GM03348 (cell line): ENCODE measurements at places on chromosomes 5 and 9.

GRCh38 chr9:105062222-105062855 is 134.4 kb upstream of the ABCA1 start:
- DNase-seq: no peak

GRCh38 chr9:109411798-109412352 is 86.2 kb downstream of the PTPN3 start:
- peak; percentile 41 for DNase-seq

DNA sequence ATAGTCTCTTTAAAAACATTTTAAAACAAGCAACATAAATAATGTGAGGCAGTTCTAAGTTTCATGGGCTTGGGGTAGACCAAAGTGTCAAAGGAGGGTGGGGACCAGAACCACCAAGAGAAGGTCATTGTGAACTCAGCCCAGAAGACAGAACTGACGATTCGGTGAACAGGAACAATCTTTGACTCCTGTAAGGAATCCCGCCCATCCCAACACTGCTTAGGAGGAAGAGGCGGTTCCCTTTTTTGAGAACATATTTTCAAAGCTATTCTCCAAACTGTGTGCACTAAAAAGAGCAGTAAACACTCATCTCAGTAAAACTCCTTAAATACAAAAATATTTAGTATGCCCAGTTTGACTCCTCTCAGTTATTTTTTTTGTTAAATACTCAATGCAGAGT is 176.5 kb upstream of the TLE4 start:
- DNase-seq: no peak

GRCh38 chr5:61256474-61256873 is 75.6 kb upstream of the ZSWIM6 start:
- DNase-seq: no peak

GRCh38 chr5:74122175-74122574 is 496.2 kb downstream of the ARHGEF28 start:
- DNase-seq: no peak

DNA sequence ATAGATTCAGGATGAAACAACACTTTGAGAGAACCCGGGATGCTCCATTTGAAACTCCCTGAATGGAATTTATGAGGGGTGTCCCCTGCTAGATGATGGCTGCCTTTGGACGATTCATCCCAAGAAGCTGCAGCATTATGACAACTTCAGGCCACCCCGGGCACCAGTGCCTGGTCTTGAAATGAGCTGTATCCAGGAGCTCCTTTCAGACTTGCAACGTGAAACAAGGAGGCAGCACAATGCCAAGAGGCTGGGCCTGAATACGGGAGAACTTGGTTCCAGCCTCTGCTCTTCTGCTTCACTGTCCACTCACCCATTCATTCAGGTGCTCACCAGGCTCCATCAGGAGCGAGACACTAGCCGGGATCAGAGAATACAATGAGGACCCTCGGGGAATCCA is 78.3 kb downstream of the STK10 start:
- no peak for DNase-seq

- DNase-seq: no peak
Observed at GRCh38 chr9:133542002-133542401, 7.5 kb downstream of the ADAMTSL2 start.

DNA sequence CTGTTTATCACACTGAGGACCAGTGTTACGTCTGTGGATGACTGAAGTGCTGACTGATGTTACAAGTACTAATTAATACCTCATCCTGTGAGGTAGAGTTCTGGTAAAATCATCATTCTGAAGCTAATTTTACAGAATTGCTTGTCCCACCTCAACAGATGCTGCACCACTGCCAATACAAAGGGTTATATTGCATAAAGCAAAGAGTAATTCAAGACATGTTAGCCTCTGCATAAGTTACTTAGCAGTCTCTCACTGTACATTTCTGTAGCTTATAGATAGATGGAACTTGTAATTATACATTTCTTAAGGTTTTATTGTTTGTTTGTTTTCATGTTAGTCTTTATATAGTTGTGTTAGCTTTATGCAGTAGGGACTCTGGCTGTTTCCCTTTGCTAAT is 513.6 kb downstream of the ANXA1 start:
- no peak for DNase-seq

DNA sequence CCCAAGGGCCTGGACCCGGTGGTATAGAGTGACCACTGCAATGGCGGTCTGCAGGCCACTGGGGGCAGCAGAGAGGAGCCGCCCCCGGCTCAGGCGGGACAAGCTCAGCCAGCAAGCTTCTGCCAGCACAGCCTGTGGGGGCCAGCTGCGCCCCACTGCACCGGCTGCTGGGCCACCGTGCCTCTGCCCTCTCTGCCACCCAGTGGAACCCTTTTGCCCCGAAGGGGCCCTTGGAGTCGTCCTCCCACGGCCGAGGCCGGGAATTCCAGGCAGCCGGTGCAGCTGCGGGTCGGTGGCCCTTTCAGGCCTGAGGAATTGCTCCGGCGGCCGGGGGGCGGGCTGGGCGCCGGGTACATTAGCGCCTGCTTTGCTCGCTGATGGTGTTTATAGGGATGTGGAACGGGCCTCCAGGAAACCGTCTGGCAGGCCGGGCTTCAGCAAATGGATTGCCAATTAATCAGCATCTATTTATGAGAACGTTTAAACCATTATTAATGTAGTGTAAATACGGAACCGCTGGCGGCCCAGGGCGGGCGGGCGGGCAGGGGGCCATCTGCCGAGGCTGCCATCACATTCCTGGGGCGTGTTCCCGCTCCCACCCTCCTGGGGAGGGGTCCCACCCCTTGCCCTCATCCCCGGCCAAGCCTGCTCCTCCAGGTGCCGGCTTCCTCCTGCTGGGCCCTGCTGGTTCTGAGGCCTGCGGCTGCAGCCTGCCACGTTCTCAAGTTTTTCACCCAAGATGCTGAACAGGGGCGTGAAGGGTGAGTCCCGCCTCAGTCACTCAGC is 127.4 kb downstream of the BARX1 start:
- peak; percentile 93 for DNase-seq

- DNase-seq: no peak
Observed at GRCh38 chr9:87089929-87090328, 142.6 kb upstream of the GAS1 start.

DNA sequence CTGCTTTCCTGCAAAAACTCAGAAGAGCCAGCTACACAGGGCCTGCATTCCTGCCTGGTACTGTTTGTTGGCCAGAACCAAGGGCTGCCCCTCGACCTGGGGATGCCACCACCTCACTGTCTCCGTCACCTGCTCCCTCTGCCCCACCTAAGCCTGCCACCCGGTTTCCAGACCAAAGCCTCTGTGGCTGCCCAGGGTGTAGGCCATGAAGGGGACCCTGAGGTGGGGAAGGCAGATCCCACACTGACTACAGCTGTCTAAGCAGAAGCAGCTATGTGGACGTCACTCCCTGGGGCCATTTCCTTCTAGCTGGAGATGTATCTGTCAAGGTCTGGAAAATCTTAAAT is 35.8 kb downstream of the RASGEF1C start:
- DNase-seq: no peak

DNA sequence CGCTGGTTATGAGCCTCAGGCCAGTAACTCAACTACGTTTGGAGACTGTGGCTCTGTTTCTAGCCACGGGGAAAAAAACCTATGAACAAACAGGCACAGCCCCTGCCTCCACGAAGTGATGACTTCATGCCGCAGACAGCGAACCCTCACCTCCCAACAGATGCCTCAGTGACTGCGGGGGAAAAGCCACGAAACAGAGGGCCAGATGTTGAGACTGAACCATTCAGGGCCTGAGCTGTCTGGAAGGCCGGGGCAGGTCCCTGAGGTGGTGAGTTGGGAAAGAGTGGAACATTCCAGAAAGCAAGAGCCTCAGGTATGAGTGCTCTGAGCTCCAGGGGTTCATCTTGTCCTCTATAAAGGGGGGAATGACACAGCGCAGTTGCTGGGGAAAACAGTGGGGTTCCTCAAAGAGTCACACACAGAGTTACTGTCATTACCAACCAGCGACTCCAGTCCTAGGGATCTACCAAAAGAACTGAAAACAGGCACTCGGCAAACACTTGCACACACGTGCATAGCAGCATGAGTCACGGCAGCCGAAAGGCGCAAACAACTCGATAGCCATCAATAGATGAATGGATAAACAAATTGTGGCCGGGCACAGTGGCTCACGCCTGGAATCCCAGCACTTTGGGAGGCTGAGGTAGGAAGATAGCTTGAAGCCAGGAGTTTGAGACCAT is 15.3 kb downstream of the PLPP7 start:
- peak; percentile 31 for DNase-seq

DNA sequence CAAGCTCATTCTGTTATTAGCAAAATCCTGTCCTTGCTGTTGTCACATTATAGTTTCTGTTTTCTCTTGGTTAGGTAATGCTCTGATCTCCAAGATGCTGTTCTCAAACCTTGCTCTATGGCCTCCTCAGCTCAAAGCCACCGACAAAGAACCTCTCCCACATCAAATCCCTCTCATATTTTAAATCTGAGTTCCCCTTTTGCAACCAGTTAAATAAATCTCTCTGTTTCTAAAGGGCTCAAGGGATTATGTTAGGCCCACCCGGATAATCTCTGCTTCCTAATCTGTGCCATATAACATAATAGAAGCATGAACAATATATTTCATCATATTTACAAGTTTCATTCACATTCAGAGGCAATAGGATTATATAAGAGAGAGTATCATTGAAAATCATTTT is 286.0 kb downstream of the CYLC2 start:
- no peak for DNase-seq

GRCh38 chr5:53180991-53181390 is 71.4 kb upstream of the MOCS2 start:
- DNase-seq: no peak

GRCh38 chr5:60535198-60535597 is 164.8 kb downstream of the DEPDC1B start:
- DNase-seq: no peak

DNA sequence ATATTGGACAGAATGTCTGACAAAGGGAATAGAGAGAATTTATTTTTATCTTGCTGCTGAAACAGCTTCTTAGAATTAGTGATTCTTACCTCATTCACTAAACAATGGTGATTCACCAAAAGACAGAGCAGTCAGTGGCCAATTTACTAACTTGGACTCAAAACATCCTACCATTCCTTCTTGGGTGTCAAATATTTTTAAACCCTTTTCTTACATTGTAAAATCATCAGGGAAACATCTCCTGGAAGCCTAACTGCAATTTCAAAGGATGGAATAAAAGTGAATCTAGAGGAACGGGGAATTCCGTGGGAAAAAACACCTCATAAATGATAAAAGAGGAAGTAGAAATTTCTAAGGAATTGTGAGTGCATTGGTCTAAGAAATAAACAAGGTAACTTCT is 97.7 kb downstream of the LHFPL2 start:
- DNase-seq: peak; percentile 63

- peak; percentile 25 for DNase-seq
Observed at GRCh38 chr5:82534986-82535385, 256.8 kb upstream of the RPS23 start.

- peak; percentile 90 for DNase-seq
Observed at GRCh38 chr9:137156567-137157375, 13.1 kb downstream of the LRRC26 start.

GRCh38 chr9:131483319-131484050 is 19.2 kb upstream of the POMT1 start:
- no peak for DNase-seq

- DNase-seq: peak; percentile 62
Observed at GRCh38 chr5:142053426-142054151, 40.8 kb upstream of the GNPDA1 start.

DNA sequence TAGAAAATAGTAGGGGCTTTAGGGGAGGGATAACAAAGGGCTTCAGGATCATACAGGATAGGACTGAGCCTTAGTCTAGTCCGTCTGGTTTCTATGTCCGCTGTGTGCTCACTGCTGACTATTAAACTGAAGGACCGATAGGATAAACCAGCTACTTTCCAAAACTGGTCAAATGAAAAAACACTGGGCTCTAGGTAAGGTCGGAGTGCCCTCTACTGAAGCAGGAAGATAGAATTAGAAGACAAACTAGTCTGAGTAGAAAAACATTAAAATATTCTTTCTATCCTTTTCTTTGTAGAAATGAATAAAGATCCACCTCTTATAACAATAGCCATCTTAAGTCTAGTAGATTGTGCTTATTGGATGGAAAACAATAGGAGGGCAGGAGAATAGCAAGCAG is 133.6 kb downstream of the CEMIP2 start:
- DNase-seq: no peak

DNA sequence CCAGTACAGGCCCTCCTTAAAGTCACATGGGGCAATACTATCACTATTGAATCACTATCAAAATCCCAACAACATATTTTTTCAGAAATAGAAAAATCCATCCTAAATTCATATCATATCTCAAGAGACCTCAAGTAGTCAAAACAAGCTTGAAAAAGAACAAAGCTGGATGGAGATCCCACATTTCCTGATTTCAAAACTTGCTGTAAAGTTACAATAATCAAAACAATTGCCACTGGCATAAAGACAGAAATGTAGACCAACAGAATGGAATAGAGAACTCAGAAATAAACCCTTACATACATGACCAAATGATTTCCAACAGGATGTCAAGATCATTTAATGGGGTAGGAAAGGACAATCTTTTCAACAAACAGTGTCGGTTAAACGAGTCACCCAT is 41.3 kb upstream of the CDKN2AIPNL start:
- DNase-seq: no peak

DNA sequence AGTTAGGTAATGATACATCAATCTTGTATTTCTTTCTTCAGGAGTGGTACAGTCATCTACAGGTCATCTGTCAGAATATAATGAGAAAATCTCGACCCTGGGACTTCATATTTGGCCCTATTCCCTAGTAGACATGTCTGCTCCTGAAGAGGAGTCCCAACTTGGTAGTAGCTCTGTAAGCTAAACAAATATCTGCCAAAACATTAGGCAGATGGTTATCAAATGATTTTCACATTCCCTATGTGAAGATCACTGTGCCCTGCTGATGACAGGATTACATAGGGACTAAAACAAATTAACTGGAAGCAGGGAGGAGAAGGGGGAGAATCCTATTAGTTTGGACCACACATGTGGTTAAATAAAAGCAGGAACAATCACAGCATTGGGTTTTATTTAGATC is 138.6 kb upstream of the NFIB start:
- DNase-seq: no peak

DNA sequence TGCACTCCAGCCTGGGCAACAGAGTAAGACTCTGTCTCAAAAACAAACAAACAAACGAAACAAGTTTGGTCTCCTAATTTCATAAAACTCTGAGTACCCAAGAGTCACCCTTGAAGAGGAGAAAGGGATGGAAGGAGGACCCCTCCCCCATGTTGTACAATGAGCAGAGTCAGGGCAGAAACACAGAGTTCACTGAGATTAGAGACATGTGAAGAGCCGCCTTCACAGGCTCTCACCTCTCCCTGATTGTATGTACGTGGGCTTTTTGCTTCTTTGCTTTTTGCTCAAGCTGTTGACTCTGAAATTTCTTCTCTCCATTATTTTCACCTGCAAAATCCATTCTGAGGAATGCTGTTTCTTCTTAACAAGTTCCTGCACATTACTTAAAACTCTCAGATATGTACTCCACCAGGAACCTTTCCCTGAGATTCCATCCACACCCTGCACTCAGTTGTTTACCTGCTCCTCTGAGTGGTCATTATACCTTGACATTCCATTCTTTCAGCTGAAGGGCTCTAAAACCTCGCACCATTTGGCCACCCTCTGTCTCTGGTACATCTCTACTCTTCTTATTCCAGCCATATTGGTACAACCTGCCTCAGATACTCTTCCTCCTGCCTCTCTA is 44.4 kb upstream of the ABCA1 start:
- no peak for DNase-seq

- DNase-seq: no peak
Observed at GRCh38 chr9:31590091-31590490, 794.4 kb upstream of the ACO1 start.

GRCh38 chr9:25691786-25692185 is 13.5 kb upstream of the TUSC1 start:
- no peak for DNase-seq
